NCI-H460 (cell line): ENCODE measurements at places on chromosomes 11 and 22.
A peak's percentile ranks its signal among the peaks of the same experiment; 100 is the strongest.

DNA sequence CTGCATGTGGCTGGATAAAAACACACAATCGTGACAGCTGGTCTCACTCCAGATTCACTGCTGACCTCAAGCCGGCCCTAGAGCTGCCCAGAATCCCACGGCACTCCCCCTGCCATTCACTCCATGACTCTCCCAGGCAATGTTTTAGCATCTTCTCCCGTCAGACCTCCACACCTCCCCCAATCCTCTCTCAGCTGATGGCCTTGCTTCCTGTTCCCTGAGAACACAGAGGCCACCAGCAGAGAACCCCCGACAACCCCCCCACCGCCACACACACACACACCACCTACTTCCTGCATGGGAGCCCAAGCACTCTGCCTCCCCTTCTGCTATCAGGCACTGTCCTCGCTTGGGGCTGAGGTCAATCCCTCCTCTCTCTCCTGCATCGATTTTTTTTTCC is 9.3 kb downstream of the TNKS1BP1 start:
- no peak for DNase-seq

- no peak for DNase-seq
Measured at GRCh38 chr22:37896939-37897338, 9.2 kb upstream of the MICALL1 start.

DNA sequence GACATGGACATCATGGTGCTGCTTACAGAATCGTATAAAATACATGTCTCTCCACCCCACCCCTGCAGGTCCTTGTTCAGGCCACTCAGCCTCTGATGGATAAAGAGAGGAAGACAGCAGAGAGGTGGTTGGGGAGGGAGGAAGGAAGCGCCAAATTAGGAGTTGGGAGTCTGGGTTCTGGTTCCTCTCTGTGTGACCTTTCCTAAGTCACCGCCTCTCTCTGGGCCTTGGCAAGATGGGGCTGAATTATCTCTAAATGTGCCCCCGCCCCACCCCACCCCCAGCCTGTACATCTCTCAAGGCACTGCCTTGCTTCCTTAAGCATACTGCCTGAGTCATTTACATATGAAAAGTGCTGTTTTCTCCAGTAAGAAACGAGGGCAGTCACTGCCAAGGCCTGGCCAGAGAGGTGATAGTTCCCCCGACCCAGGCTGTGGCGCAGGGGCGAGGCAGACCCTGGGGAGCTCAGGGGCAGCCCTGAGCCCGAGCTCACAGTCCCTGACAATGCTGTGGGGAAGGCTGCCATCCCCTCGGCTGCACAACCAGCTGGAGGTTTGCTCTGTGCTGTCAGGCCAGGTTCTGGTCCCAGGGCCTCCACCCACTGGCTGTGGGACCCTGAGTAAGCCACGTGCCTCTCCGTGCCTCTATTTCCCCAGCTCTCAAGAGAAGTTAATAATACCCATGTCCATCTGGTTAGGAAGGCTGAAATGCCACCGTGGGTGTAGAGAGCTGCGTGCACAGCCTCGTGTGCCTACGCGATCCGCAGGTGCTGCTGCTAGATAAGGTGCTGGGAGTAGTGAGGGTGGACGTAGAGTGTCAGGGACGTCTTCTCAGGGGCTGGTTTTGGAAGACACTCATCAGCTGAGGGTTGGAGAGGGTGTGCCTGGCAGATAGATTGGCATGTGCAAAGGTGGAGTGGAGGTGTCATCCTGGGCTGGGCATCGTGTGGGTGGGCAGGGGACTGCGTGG is 55.3 kb downstream of the CACNA1I start:
- no peak for DNase-seq

- DNase-seq: no peak
Measured at GRCh38 chr22:43571181-43571580, 159.4 kb downstream of the MPPED1 start.

DNA sequence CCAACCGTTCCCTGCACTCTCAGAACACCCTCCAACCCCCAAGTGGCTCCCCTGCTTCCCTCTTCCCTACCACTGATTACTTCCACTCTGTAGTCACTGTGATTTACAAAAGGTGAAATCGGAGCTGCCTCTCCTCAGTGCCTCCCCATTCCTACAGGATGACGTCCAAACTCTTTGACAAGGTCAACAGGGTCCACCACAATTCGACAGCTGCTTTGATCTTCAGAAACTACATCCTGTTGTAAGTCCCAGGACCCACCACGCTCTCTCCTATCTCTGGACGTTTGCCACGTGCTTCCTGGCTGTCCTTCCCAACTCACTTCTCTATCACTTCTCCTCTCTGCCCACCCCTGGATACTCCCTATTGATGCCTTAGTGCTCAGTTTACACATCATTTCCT is 85.0 kb upstream of the EIF3D start:
- no peak for DNase-seq

DNA sequence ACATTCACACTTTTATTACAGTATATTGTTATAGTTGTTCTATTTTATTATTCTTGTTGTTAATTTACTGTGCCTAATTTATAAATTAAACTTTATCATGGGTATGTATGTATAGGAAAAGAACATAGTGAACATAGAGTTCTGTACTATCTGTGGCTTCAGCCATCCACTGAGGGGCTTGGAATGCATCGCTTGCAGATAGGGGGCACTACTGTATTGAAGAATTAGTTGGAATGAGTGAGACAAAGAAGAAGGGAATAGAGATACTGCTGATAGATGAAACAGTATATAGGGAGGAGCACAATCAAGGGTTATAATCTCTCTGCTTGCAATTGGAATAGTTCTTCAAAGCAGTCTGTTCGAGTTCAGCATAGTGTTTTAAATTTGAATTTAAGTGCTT is 432.2 kb downstream of the RAB38 start:
- DNase-seq: no peak

- DNase-seq: no peak
Measured at GRCh38 chr11:73551677-73552076, 46.2 kb downstream of the FAM168A start.

DNA sequence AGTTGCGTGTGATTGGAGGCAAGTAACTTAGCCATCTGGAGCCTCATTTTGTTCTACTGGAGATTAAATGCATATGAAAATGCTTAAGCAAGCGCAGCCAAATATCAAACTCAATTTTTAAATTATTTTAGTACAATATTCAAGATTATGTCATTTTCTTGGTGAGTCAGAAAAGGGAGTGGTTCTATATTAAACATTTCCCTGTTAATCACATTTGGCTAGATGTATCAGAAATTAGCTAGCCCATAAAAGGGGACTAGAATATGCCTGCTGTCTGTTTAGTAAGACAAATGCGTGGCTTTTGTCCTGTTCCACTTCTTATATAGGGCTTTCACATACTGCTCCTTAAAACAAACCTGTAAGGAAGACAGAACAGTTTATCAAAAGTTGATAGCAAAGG is 35.0 kb upstream of the BMAL1 start:
- no peak for DNase-seq

- no peak for DNase-seq
Measured at GRCh38 chr11:86644291-86644690, 28.1 kb downstream of the ME3 start.

DNA sequence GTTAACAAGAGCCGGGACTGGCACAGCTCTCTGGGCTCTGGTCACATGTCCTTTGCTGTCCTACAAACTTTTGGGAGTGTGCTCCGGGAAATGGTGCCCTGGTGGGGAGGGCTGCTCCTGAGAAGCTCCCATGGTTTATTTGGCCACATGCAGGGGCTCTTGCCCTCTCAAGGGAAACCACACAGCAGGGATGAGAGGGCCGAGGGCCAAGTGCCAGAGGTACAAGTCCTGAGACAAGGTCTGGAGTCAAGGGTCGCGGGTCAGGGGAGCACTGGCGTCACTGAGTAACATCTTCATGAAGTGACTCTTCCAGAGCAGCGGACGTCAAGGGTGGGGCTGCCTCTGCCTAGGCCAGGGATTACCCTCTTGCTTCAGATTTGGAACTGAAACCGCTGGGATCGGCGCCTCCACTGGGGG is 1160.6 kb downstream of the TBC1D22A start:
- no peak for DNase-seq

- no peak for DNase-seq
Measured at GRCh38 chr11:129273944-129274711, 82.0 kb upstream of the ARHGAP32 start.

- DNase-seq: no peak
Measured at GRCh38 chr11:45272701-45273100, 13.4 kb downstream of the SYT13 start.

- DNase-seq: no peak
Measured at GRCh38 chr11:128299132-128299726, 288.1 kb downstream of the ETS1 start.

DNA sequence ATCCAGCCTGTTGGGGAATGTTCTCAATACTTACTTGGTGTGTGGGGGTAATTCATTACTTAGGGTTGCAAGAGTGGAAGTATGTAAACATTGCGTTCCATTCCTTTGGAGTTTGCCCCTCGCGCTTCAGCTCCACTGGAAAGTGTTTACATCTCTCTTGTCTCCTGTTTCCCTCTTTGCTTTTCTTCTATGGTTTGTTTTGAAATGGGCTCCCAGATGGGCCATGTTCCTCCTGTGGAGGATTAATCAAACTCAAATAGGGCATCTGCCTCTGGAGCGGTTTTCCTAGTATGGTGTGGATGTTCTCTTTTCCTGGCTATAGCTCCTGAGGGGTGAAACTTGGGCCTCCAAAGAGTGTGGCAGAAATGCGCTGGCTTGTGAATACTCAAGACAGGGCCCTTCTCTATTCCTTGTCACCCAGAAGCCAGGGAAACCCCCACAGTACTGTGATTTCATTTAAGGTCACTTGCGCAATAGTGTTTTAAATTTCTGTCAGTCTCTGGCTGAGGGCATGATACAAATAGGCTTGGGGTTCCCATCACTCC is 51.9 kb downstream of the CD44 start:
- DNase-seq: no peak

- DNase-seq: peak; percentile 42
Measured at GRCh38 chr11:67303132-67303834, at the start of gene SSH3. Gene SSH3, plus strand, starts transcription at chr11:67303530. Its CDS starts 96 bp downstream, at chr11:67303626.

GRCh38 chr11:134731213-134731961 is 319.3 kb upstream of the B3GAT1 start:
- DNase-seq: no peak

DNA sequence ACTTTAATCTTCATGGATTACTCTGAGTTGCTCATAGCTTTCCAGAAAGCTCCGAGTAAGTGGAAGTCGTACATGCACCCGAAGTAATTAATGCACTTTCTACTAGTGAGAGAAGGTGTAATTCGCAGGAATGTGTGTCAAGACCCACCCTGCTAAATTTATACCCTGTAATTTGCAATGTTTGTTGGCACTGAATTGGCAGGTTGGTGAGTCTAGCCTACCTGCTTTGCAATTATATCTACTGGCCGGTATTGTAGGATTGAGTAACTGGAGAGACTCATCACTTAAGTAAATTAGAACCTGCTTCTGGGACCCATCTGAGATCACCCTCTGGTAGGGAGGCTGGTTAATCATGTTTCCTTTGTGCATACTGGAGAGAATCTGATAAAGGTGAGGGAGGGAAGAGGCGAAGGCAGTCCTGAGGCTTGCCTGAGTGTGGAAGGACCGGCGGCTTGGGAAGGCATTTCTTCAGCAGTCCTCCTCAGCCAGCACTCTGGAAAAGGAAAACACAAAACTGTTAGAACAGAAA is 63.3 kb downstream of the LDLRAD3 start:
- DNase-seq: no peak

- DNase-seq: no peak
Measured at GRCh38 chr22:36022162-36022561, 6.5 kb downstream of the RBFOX2 start.

DNA sequence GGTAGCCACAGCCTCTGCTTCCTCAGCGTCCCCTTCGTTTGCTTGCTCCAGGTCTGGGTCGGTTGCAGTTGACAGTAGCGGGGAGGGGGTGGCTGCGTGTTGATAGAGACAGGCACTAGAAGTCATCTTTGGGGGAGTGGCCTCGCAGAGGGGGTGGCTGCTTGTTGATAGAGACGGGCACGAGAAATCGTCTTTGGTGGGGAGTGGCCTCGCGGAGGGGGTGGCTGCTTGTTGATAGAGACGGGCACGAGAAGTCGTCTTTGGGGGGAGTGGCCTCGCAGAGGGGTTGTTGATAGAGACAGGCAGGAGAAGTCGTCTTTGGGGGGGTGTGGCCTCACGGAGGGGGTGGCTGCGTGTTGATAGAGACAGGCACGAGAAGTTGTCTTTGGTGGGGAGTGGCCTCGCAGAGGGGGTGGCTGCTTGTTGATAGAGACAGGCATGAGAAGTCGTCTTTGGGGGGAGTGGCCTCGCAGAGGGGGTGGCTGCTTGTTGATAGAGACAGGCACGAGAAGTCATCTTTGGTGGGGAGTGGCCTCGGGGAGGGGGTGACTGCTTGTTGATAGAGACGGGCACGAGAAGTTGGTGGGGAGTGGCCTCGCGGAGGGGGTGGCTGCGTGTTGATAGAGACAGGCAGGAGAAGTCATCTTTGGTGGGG is 328.3 kb downstream of the TBC1D22A start:
- no peak for DNase-seq

- DNase-seq: no peak
Measured at GRCh38 chr22:27296091-27296675, 505.4 kb downstream of the MN1 start.

DNA sequence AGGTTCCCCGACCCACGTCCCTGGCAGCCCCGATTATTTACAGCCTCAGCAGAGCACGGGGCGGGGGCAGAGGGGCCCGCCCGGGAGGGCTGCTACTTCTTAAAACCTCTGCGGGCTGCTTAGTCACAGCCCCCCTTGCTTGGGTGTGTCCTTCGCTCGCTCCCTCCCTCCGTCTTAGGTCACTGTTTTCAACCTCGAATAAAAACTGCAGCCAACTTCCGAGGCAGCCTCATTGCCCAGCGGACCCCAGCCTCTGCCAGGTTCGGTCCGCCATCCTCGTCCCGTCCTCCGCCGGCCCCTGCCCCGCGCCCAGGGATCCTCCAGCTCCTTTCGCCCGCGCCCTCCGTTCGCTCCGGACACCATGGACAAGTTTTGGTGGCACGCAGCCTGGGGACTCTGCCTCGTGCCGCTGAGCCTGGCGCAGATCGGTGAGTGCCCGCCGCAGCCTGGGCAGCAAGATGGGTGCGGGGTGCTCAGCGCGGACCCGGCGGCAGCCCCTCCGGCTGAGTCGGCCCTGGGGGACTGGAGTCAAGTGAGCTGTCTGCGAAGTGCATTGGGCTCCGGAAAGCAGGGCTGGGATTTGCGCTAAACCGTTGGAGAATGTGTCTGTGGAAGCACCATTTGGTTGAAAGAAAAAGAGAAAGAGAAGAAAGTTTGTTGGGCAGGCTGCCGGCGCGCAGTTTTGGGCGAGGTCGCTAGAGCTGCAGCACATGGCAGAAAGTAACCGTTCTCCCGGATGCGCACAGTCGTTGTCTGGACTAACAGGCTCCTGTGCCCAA is at the start of gene CD44:
Gene CD44, plus strand, starts transcription at position 229 of the 779 bp plus-strand sequence. Its CDS starts 133 bp downstream, at position 362.
- peak; percentile 30 for DNase-seq

- no peak for DNase-seq
Measured at GRCh38 chr11:88204353-88204752, 29.1 kb upstream of the RAB38 start.

DNA sequence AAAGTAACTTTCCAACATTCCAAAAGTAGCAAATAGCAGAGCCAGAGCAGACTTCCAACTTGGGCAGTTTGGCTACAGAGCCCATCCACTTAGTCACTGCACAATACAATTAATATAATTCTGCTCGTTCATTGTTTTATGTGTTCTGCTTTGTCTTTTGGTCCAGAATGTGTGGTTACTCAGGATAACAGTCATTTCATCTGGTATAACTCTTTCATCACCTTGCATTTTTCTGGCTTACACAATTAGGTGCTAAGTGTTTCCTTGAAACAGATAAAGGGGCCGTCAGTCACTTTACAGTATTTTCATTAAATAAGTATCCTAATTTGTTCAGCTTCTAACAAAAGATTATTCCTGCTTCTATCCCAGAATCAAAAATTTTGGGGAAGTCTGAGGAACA is 87.2 kb downstream of the LARGE2 start:
- DNase-seq: no peak

- no peak for DNase-seq
Measured at GRCh38 chr11:12403997-12404350, 26.6 kb downstream of the PARVA start.
